ENCODE measurements at places on chromosomes 16 and 17. TPM values are rescaled to one million over a fixed set of nuclear protein-coding genes. Genes with fewer than 3 reads are reported as not detected.

Gene KRT32
- total RNA-seq = 0.67 TPM

- no peak for DNase-seq
These were observed 14.1 kb downstream of the IGFBP4 start for GRCh38 chr17:40457369-40457768.

Gene DNAAF1
- 1.4 TPM for total RNA-seq

GRCh38 chr16:54422569-54422978 is 136.0 kb upstream of the IRX3 start:
- DNase-seq = no peak

- peak; percentile 84 for DNase-seq
These were observed at the start of the genes CCDC78 and HAGHL for GRCh38 chr16:726438-727290. TSS of gene CCDC78 (minus strand) at chr16:726443. CDS start at chr16:726367, 76 bp downstream. TSS of gene HAGHL (plus strand) at chr16:727106. CDS start at chr16:727510, 404 bp downstream.

Gene GPR139
- not detected for total RNA-seq

- no peak for DNase-seq
These were observed 346.4 kb upstream of the CDH5 start for GRCh38 chr16:66020046-66020445.

DNA sequence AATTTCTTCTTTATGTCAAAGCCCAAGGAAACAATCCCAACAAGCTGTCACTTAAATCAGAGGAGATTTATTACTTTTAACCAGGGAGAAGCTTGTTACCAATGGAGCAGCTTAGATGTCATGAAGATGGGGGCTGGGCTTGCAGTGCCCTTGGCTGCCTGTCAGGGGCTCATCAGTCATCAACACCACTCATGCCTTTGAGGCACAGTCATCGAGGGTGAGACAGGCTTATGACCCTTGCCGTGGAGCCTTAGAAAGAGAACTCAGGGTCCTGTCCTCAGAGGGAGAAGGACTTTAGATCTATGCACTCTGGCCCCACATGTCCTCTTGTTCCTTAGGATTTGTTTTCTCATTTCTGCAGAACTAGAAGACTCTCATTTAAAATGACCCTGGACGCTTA is 318.3 kb downstream of the CBLN1 start:
- DNase-seq = no peak

DNA sequence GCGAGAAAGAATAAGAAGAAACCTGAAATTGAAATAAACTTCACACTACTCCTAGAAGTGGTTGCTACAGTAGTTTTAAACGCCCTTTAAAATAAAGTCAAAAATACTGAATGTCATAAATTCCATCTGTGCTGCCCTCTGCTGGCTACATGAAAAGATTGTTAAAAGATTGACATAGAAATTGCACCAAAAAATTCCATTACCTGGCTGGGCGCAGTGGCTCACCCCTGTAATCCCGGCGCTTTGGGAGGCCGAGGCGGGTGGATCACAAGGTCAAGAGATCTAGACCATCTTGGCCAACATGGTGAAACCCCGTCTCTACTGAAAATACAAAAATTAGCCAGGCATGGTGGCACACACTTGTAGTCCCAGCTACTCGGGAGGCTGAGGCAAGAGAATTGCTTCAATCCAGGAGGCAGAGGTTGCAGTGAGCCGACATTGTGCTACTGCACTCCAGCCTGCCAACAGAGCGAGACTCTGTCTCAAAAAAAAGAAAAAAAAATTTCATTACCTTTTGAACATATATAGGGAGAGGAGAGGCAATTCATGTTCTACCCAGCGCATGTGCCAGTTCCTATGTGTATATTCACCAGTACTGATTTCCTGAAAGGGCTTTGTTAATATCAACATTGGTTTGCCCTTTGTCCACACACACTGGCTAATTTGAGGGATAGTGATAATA is 36.5 kb downstream of the CYTH1 start:
- DNase-seq = no peak

DNA sequence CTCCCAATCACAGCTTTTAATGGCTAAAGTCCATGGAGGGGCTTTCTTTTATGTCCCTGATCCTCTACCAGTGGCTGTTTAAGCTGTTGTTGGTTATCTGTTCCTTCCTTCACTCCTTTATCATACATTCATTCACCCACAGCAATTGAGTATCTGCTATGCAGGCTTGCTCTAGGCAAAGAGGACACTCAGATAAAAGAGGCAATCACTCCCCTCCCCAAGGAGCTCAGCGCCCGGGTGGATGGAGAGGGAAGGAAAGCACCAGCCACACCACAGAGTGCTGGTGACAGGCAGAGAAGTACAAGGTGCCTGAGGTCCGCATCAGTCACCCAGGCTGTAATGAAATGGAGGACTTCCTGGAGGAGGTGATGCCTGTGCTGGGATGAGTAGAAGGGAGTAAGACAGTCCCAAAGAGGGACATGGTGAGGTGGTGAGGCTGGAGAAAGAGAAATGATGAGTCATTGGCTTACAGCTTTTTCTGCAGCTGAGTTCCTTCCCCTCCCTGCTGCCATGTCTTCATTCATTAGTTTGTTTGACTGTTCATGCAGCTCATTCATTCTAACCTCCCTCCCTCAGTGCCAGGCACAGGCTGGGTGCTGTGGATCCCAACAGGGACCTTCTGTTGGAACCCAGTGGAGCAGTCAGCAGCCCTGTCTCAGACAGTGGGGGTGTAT is 12.8 kb upstream of the NGFR start:
- DNase-seq = no peak
